A375 (cell line): ENCODE measurements at places on chromosomes 12 and 14. TPM values are rescaled to one million over a fixed set of nuclear protein-coding genes. Genes with fewer than 3 reads are reported as not detected.

Gene TMPRSS12
- total RNA-seq: not detected in 2 replicates

Gene VRTN
- total RNA-seq: not detected in 2 replicates

Gene ADAM20
- 0.23 and 0.48 TPM in 2 replicates for total RNA-seq

Gene SLC17A8
- not detected in 2 replicates for total RNA-seq

Gene UNC79
- not detected in 2 replicates for total RNA-seq

Gene B4GALNT1
- 25.6 and 26.7 TPM in 2 replicates for total RNA-seq

Gene PSME2
- 207 and 210 TPM in 2 replicates for total RNA-seq

Gene KRT72
- total RNA-seq: not detected in 2 replicates

Gene ALX1
- total RNA-seq: 8.0 and 9.7 TPM in 2 replicates

Gene TMEM30B
- not detected in 2 replicates for total RNA-seq

Gene PGF
- 3.7 and 5.1 TPM in 2 replicates for total RNA-seq

Gene A2ML1
- total RNA-seq: not detected in 2 replicates
